ENCODE measurements at places on chromosomes 2 and 18.

DNA sequence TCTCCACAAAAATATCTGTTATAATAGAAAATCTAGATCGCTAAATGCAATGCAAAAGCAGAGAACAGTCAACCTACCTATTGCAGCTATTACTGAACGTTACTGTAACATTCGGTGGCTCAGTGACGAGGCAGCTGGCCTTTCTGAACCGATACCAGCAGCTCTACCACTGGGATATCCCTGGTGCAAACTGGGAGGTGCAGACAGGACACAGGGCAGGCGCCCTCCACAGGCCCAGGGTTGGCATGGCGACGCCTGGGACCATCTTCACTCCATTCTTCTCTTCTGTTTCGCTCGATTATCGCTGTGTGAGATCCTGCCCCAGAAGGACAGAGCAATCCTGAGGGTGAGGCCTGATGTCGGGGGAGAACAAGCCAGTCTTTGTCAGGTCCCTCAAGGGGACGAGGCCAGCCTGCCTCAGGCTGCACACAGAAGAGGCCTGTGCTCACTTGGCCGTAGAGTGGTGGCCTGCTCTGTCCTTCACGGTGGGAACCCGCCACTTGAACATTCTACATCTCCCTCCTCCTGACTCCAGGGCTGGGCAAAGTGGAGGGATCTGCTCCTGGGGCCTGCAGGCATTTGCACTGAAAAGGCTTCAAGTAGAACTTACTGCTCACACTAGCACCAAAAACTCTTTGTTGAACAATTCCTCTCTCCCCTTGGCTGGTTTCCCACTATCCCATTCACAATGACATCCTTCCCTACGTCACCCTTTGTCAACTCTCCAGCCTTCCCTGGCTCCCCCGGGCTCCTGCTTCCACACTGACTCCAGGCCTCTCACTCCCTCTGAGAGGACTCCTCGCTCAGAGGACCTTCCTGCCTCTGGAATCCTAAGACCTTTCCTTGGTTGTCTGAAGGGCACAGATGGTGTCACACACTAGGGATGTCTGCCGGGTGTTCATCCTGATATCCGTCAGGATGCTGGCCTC is 49.7 kb downstream of the CYRIA start:
- DNase-seq, result no peak

DNA sequence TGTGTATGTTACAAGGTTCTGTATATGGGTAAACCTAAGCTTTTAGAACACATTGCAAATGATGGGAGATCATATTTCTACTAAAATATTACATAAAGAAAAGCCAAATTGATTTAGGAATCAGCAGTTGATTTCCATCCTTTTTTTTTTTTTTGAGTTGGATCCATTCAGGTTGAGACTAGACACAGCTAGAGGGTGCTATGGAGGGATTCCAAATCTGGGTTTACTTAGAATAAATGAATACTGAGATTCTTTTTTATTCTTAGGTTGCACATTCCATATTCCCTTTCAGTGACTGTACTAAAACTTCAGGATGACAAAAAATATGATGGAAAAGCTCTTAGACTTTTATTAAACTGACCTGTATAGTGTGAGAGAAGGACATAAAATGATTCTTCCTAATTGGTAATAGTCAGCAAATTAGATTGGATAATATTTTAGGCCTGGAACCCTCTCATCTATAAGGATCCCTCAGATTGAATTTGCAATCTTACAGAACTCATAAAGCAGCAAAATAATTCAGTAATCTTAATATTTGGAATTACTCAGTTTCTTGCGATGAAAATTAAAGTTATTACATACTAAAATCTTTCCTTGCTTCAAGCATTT is 183.3 kb upstream of the SESTD1 start:
- DNase-seq, result no peak

DNA sequence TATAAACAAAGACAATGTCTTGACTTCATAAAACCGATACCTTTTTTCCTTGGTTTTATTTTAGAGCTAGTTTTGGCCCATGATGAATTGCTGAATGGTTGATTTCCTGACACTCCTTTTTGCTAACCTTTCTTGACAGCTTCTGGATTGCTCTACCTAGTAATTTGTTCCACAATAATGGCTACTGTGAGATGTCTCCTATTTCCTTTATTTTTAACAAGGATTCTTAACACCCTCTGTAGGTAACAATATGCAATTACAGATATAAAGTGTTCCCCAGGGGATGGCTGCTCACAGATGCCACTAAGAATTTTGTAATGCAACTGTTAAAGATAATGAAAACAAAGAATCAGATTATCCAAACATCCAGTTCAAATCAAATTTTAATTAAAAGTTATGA is 100.8 kb upstream of the ATP5MC3 start:
- no peak for DNase-seq

DNA sequence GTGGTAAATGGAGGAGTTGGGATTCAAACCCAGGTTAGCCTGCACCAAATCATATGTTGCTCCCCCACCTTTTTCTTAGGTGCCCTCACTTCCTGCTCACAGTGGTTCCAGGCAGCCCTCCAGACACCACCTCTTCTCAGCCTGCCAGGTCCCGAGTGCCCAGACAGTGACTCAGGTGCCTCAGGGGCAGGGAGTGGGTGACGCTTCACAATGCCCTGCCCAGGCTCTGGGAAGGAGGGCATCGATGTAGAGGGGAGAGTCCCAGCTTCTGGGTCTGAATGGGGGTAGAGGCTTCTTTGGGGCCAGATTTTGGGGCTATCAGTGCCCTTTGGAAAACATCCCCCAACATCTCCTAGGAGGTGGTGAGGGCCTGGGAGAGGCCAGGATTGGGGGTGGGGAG is 5.2 kb upstream of the DNAJB2 start:
- no peak for DNase-seq

DNA sequence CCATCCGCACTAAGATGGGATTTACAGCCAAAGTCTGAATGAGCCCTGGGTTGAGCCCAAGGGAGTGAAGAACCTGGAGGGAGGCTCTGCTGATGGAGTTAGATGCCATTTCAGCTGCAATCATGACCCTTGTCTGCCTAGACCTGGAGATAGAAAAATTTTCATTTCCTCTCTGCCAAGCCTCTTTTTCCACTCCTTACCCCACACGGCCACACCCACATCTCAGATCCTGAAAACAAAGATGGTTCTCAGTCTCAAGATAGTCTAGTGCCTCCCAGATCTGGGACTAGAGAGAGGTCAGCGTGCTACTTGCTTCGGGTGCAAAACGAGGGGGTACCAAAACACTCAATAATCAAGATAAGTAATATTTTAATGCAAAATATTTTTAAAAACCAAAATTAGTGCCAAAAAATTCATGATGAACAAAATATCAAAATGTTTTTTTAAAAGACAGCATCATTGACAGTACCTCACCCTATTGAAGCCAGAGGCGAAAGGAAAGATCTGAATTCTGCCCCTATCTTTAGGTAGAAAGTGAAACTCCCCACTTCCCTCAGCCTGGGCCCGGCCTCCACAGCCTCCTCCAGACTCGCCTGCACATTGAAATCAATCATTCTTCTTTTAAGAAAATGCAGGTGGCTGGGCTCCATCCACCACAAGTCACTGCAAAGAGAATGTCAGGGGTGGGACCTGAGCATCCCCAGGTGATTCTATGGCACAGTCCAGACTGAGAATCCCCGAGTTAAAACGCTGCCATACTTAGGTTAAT is 57.8 kb upstream of the GPR45 start:
- DNase-seq, result no peak

DNA sequence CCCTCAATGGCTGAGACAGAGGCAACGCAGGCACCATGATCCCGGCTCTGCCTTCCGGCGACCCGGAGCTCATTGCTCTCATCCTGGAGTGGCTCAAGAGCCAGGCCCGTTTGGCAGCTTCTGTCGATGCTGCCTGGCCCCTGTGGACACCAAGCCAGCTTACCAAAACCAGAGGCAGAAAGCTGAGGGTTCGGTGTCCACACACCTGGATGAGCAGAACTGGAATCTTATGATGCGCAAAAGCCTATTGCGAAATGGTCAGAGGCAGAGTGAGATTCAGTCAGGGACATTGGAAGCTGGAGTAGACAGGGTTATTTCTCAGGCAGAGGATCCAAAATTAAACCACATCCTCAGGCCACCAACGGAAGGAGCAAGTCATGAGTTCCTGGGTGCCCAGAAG is 34.9 kb upstream of the TGIF1 start:
- no peak for DNase-seq

- DNase-seq, result no peak
Measured at GRCh38 chr2:237137626-237138323, 52.1 kb downstream of the COPS8 start.

DNA sequence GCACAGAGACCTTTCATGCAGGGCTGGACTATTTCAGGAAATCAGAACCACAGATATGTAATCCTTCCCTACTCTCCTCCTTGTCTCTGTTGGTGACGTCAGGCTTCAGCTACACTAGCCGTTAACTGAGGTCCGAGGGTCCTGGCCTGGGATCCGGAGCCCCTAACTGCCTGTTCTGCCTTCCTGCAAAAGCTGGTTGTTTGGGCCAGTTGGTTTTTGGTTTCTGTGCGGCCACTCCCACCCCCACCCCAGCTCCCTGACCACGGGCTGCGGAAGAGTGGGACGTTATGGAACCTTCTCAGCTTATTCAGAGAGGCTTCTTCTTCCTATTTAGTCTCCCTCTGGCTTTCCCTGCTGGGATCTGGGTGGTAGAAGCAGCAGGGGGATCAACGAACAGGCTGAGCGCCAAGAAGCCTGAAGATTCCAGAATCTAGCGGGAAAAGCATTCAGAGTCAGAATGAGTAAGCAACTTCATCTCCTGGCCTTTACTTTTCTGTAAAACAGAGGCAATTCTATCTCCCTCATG is 49.3 kb upstream of the ROCK2 start:
- no peak for DNase-seq

DNA sequence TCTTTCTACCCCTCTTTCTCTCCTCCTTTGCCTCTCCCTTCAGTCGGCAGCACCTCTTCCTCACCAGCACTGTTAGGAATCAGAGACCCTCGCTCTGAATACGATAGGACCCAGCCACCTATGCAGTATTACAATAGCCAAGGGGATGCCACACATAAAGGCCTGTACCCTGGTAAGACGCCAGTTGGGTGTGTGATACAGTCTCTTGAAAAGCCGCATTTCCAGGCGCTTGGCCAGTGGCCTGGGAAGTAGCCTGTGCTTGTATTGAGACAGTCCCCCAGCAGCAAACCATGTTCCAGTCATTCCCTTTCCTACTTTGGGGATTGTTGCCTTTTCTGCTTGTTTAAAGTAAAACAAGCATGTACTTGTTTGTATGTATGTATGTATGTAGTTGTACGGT is 118.4 kb upstream of the DAPL1 start:
- DNase-seq, result no peak

GRCh38 chr2:47307066-47307465 is 95.9 kb upstream of the MSH2 start:
- no peak for DNase-seq

DNA sequence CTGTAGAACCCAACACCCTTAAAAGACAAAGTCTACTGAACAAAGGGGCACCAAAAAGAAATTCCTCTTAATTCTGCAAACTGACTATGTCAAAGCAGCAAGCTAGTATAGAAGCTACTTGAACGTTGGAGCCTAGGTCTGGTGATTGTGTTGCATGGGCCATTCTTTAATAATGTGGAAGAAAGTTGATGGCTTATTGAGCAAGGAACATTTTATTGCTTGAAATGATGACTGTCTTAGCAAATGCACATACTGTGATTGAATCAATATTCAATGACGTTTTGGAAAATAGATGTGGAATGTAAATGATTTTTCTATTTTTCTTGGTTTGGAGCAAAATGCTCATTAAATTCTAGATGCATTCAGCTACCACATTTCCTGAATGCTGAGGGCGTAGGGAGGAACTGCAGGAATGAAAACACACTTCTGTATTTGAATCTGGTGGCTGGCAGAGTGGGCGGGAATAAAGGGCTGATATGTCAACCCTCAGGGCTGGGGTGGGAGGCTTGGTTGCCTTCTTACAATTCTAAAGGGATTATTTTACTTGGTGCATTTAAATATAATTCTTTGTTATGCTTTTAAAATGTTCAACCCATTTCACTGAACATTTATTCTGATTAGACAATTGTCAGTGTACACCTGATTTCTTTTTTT is 26.5 kb downstream of the MYO3B start:
- DNase-seq, result no peak

DNA sequence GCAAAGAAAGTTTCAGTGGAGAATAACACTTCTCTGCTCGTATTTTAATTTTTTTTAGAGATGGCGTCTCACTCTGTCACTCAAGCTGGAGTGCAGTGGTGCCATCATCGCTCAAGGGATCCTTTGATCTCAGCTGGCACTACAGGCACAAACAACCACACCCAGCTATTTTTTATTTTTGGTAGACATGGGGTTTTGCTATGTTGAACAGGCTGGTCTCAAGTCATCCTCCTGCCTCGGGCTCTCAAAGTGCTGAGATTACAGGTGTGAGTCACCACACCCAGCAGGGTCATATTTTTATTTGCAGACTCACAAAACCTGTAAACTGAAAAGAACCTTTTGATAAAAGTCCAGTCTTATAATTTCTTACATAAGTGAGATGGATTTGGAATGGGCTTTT is 2.6 kb downstream of the TRAK2 start:
- no peak for DNase-seq

DNA sequence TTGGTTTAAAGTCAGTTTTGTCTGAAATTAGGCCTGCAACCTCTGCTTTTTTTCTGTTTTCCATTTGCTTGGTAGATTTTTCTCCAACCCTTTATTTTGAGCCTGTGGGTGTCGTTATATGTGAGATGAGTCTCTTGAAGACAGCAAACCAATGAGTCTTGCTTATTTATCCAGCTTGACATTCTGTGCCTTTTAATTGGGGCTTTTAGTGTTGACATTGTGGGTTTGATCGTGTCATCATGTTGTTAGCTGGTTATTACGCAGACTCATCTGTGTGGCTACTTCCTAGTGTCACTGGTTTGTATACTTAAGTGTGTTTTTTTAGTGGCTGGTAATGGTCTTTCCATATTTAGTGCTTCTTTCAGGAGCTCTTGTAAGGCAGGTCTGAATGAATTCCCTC is 18.8 kb downstream of the TMEM87B start:
- DNase-seq, result no peak

- DNase-seq, result no peak
Measured at GRCh38 chr2:8568543-8569302, 113.1 kb upstream of the ID2 start.

DNA sequence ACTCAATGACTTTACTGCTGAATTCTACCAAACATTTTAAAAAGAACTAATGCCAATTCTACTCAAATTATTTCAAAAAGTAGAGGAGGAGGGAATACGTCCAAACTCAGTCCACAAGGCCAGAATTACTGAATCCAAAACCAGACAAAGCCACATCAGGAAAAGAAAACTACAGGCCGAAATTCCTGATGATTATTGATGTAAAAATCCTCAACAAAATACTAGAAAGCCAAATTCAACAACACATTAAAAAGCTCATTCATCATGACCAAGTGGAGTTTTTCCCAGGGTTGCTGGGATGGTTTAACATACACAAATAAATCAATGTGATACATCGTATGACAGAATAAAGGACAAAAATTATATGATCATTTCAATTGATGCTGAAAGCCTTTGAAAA is 103.9 kb upstream of the UBE2E3 start:
- DNase-seq, result no peak

GRCh38 chr2:27262379-27263286 is at the start of gene SLC30A3:
SLC30A3 (minus strand) TSS chr2:27263047; CDS start chr2:27262906, 141 bp downstream.
- DNase-seq, result peak; percentile 37

DNA sequence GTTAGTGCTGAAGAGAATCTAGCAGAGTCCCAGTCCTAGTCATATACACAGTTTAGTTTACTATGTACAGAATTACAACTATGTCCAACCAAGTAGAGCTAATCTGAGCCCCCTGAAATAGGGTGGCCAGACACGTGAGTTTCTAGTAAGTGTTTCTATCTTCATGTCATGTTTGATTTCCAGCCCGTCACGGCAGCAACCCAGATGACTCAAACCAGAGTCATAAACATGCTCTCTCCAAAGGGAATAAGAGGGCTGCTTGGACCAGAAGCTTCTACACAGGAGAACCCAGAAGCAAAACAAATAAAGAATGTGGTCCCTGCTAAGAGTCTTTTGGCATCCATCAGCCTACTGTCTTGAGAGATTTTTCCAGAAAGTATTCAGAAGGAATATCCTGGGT is 64.9 kb upstream of the WIPF1 start:
- no peak for DNase-seq
